Adrenal gland (tissue), 19 donors: ENCODE measurements at places on chromosomes 6 and 20.

DNA sequence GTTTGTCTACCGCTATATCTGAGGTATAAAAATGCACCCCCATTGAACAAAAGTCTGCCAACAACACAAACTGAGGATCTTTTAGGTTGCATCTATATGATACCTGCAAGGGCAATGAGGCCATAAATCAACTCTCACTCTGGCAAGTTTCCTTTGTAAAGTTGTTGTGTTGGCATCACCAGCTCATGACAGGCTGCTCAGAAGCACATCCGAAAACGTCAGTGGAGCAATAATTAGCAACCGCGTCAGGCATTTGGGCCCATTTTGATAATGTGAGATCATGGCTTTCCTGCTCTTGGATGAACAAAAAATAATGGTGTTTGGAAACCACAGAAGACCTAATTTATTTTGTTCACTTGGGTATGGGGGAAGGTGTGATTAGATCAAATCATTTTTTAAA is 12.0 kb upstream of the SLC22A3 start:
- DNase-seq, result no peak

DNA sequence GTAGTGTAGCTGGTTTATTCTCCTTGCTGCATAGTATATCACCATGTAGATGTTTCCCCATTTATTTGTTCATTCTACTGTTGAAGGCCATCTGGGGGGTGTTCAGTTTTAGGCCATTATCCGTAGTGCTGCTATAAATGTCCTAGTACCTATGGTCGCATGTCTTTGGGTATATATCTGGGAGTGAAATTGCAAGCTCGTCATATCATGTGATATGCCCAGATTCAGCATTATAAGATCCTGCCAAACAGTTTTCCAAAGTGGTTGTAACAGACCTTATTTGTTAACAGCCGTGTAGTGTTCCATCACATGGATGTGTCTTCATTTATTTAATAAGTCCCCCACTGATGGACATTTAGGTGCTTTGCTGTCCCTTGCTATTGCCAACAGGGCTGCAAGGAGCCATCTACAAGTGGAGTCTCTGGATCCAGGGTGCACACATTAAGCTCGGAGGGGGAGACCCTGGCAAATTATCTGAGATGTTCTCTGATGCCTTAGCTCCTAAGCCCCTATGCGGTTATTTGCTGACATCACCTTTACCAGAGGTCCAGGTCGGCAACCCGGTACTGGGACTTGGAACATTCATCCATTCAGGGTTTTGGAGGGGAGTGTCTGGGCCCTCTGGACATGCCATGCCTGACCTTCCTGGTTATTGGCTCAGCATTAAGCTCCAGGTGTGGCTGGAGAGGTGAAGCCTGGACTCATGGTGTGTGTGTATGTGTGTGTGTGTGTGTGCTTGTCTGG is 16.9 kb downstream of the LBP start:
- no peak for DNase-seq

DNA sequence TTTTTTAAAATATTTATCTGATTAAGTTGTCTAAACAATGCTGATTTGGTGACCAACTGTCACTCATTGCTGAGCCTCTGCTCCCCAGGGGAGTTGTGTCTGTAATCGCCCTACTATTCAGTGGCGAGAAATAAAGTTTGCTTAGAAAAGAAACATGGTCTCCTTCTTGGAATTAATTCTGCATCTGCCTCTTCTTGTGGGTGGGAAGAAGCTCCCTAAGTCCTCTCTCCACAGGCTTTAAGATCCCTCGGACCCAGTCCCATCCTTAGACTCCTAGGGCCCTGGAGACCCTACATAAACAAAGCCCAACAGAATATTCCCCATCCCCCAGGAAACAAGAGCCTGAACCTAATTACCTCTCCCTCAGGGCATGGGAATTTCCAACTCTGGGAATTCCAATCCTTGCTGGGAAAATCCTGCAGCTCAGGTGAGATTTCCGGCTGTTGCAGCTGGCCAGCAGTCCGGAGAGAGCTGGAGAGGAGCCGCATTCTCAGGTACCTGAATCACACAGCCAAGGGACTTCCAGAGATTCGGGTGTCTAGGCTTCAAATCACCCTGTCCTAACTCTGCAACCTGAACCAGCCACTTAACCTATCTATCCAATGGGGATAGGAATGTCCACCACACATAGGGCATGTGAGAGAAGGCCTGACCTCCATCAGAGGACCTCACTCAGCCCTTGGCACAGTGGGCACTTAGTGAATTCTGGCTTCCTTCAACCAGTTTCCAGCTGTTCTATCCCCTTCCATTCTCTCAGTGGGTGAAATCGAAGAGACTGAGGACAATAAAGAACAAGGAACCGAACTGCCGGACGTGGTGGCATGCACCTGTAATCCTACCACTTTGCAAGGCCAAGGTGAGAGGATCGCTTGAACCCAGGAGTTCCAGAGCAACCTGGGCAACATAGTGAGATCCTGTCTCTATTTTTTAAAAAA is 3.1 kb downstream of the TNF start:
- no peak for DNase-seq

- no peak for DNase-seq
Measured at GRCh38 chr6:90256698-90257485, 39.8 kb downstream of the BACH2 start.

GRCh38 chr20:33552519-33552918 is 62.6 kb downstream of the CBFA2T2 start:
- no peak for DNase-seq
